ENCODE measurements at places on chromosomes 4 and X.

DNA sequence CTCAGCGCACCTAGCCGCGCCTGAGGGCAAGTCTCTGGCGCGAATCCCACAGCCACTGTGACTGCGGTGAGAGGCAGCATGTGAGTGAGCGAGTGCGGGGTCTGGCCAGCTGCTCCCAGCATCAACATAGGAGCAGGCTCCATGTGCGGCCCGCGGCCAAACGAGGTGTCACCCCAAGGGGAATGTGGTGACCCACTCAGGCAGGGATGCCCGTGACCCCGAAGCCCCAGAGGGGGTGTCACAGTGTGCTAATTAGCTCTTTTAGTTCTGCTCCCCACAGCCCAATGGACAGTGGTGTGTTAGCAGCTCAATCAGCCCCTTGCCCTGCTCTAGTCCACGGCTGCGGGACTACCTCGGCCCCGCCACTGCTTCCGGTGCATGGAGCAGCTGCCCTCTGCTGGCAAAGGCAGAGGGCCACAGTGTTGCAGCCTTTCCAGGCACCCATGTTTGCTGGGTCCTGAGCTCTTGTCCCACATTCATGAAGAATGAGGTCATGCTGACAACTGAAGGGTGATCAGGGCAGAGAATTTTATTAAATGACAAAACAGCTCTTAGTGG, 61.4 kb downstream of the AGA start:
- DNase-seq, result no peak

GRCh38 chrX:25144043-25144940, 128.5 kb upstream of the ARX start:
- peak; percentile 62 for DNase-seq

DNA sequence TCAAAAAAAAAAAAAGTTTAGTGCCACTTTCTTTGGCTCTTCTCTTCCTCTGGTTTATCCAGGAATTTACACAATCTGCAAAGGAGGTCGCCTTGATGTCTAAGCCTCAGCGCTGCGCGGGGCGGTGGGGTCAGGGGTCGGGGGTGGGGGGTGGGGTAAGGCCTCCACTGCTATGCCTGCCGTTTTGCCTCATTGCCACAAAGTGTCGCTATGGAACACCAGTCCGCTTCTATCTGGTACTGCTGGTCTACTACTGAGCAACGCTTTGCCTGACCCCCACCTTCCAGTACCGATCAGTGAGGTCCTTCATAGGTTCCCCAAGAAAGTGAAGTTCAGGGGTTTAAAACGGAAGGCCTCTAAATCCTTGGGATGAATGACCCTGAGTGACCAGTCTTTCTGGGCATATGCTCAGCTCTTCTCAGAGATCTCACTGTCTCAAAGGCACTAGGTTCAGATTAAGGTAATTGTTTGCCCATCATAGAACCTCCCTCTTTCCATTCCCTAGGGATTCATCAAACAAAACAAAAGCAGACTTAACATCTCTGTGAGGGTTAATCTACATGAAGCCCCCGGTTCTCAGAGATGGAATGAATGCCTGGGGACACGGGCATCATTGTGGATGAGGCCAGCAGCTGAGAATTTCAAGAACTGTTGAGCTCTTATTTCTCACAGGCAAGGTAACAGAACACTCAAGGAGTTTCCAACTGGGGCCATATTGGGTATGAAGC, 16.9 kb upstream of the TSR2 start:
- no peak for DNase-seq

DNA sequence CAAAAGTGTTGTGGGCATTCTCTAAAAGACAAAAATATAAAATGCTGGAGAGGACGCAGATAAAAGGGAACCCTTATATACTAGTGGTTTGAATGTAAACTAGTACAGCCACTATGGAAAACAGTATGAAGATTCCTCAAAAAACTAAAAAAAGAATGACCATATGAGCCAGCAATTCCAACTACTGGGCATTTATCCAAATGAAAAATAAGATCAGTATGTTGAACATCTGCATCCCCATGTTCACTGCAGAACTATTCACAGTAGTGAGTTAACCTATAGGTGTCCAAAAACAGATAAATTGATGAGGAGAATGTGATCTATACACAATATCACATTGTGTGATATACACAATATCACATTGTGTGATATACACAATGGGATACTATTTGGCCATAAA, 1615.3 kb downstream of the PCDH18 start:
- DNase-seq, result no peak

DNA sequence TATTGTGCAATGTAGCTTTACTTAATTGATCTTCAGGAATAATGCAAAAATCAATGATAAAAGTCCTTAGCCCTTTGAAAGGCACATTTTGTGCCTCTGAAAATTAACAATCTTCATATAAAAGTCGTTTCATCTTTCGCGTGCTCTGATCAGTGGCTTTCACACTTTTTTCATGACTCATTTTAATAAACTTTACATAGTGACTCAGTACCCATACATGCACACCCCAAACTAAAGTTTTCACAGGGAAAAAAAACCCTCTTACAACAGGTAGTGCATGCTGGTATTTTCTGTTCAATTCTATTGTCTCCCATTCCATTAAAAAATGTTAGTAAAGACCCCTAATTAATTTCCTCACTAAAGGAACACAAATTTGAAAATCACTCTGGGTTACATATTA, 21.5 kb downstream of the RWDD4 start:
- DNase-seq, result no peak

DNA sequence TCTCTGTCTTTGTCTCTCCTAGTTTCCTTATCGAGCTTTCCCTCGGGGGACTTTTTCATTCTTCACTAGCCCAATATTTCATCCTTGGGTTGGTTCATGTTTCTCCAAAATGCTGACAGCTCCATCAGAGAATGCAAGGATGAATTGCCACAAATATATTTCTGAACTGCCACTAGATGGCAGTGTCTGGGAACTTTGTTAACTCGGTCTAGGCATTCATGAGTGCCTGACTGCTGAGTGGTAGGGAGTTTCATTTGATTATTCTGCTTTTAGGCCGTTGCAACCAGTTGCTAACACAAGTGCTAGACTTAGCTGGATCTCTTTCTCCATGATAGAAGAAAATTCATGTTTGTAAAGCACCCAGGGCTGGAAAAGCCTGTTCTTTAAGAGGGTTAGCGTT, 73.5 kb upstream of the RAP2C start:
- no peak for DNase-seq

GRCh38 chrX:46204721-46205422, 340.3 kb downstream of the ZNF674 start:
- no peak for DNase-seq

DNA sequence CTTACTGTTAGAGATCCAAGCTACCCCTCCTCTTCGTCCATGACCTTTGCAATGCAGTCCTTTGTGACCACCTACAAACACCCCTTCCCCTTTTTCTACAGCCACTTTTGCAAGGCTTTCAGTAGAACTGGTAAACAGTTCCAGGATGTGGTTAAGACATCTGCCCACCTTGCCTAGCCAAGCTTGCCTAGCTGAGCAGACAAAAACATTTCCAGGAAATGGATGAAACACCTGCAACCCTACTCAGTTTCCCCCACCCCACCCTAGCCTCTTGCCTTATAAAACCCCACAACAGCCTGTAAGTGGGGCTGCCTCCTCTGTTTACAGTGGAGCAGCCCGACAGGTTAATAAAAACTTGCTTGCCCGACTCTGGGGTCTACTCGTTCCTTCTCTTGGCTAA, 133.8 kb downstream of the ZC4H2 start:
- no peak for DNase-seq

GRCh38 chr4:692771-693554, 4.0 kb upstream of the SLC49A3 start:
- no peak for DNase-seq

DNA sequence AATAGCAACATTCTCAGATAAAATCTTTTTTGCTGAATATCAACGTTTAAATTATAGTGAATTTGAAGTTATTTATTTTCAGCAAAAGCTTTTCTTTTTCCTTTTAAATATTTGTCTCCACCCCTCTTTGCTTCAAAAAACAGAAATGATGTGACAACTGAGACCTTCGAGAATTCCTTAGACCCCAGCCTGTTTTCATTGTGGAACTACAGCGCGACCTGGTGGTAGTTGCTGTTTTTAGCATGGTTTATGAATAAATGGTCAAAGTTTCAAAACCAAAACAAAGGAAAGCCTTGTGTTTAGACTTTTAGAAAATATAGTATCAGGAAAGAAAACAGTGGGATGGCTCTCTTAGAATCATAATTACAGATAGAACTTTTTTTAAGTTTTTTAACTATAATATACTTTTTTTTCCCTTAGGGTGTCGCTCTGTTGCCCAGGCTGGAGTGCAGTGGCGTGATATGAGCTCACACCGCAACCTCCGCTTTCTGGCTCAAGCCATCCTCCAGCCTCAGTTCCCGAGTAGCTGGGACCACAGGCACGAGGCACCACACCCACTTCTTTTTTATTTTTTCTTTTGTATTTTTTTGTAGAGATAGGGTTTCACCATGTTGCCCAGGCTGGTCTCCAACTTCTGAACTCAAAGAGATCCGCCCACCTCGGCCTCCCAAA, 26.8 kb upstream of the TMEM184C start:
- DNase-seq, result peak; percentile 9

DNA sequence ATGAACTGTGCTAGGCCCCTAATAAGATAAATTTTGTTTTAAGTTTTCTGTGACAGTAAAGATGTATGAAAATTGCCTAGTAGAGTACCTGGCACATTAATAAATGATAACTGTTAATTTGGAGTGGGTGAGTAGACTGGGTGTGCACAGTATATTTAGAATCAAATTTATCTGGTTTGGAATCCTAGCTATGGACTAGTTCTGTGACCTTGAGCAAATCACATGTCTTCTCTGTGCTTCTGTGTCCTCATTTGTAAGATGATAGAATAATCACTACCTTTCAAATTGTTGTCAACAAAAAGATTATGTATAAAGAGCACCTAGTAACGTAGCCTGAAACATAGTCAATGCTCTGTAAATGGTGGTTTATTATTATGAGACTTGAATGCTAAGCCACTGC, 170.2 kb downstream of the AR start:
- no peak for DNase-seq

- DNase-seq, result no peak
Observed at GRCh38 chrX:46589977-46590723, 16.6 kb downstream of the CHST7 start.

DNA sequence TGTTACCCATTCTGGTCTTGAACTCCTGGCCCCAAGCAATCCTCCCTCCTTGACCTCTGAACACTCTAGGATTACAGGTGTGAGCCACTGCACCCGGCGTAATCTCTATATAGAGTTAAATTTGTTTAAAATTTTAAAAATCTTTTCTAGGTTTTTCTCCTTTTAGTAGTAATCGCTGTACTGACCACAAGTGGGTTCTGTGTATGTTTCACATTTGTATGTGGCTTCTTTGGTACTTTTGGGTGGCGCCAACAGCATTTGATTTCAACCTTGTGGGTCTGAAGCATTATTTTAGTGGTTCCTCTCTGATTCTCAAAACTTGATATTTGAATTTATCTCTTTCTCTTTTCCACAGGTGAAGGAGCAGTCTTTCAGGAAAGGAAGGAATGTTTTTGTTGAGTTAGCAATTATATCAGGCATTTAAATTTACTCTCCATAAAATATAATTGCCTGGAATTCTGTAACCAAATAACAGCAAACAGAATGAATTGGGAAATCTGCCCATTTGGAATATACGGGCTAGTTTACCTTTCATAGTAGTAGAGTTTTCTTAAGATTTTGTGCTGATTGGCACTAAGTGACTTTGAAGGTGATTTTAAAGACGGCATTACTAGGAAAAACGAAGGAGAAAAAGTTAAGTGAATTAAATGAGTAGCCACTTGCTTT, 29.5 kb downstream of the ARHGAP10 start:
- DNase-seq, result no peak

DNA sequence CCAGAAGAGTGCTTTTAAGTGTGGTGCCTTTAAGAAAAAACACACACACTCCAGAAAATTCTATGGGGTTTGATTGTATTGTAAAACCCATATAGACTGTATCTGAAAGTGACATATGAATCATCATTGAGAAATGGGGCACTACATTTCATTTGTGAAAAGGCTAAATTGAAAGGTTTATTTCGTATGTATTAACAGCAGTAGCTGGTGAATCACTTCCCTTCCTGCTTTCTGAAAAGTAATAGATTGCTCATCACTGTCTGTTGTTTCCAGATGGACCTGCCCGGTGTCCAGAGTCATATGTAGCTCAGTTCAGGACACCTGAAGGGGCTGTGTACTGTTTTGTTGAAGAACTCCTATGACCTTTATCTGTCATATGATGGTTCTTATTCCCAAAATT, 28.1 kb upstream of the HPRT1 start:
- DNase-seq, result no peak

- DNase-seq, result no peak
Observed at GRCh38 chr4:21699446-21699845, 249.1 kb downstream of the KCNIP4 start.

DNA sequence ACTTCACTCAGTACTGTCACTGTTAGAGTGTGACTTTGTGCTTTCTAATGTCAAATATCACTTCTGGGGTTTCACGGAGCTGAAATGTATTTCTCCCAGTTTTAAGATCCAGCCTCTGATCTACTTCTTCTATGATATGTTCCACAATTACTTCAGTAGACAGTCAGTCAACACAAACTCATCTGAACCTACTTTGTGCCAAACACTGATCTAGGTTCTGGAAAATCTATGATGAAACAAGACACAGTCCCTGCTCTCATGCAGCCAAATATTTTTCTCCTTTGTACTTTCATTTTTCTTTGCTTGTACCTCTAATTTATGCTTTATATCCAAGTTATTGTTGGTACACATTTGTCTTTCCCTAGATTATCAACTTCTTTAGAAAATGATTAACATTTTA, 641.3 kb upstream of the FTHL17 start:
- DNase-seq, result no peak

- no peak for DNase-seq
Observed at GRCh38 chr4:52852041-52852440, 10.1 kb upstream of the RASL11B start.

DNA sequence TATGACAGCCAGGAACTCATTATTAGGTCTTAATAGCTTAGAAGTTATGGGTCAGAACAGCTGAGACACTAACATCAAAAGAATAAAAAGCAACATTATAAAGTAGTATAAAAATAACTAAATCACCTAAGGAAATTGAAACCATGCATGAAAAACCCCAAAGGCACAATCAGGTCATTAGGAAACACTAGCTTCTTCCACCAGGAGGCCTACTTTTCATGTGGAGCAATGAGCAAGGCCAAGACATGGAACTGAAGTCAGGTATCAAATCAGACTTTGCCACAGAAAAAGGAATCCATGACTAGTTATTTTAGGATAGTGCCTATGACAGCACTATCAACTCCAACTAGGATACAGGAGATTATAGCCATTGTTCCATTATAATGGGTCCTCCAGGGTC, 7.9 kb downstream of the HUWE1 start:
- no peak for DNase-seq

Data from NCI-H1417 (cell line).